Stimulated activated CD4-positive, alpha-beta T cell treated with anti-CD3 and anti-CD28 coated beads, TNF-alpha, amount 100 ng/mL, for 48 hours (primary cell): ENCODE measurements at places on chromosomes 13 and 19.

- no peak for DNase-seq
Observed at GRCh38 chr19:41887711-41888382, 4.9 kb downstream of the ARHGEF1 start.

GRCh38 chr13:99288089-99288488, 19.1 kb downstream of the GPR183 start:
- DNase-seq: peak; percentile 59

DNA sequence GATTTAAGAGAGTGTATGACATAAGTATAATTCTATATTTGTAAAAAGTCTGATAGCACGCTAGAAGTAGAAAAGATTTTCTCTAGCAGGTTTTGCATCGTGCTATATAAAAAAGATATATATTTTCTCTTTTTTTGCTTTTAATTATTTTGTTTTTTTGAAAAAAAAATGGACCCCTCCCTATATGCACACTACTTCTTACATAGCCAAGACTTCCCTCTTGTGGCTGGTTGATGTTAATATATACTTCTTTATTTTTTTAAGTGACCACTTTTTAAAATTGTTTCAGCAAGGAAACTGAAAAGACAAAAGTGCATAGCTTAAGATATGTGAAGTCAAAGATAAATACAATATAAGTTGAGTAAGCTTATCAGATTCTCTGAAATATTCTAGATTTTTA, 1202.8 kb downstream of the DIAPH3 start:
- no peak for DNase-seq

- DNase-seq: no peak
Observed at GRCh38 chr13:20702915-20703779, at the start of gene IL17D. TSS of gene IL17D (plus strand) at chr13:20703699. CDS start at chr13:20704002, 303 bp downstream.

- DNase-seq: no peak
Observed at GRCh38 chr19:8224394-8225145, 15.4 kb downstream of the CERS4 start.

DNA sequence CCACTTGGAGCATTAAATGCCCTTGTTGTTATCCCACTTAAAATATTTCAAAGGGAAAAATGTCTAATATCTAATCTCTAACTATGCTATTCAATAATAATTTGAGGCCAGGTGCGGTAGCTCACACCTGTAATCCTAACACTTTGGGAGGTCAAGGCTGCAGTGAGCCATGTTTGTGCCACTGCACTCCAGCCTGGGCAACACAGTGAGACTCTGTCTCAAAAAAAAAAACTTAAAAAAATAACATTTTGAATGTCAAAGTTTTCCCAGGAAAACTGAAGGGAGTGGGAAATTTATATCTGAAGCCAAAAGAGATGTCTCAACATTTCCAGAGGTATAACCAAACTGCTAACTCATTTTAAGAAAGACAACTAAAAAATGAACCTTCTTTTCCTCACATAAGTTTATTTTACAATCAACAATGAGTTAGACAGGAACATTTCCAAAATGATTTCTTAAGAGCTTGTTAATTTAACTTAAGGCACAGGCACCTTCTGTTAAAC, 47.9 kb downstream of the CAB39L start:
- no peak for DNase-seq

DNA sequence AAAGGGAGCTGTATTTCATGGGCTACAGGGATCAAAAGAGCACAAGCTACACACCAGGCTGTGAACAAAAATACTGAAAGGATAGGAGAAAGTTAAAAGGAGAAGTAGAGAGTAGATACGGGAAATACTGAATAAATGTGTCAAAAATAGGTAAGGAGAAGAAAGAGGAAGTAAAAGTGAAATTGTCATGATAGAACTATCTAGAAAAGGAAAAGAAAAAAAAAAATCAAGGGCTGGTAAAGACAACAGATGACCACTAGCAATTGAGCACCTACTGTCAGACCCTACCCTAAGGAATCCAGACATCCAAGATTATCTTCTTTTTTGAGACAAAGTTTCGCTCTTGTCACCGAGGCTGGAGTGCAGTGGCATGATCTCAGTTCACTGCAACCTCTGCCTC, 4.8 kb downstream of the RUBCNL start:
- DNase-seq: no peak

- no peak for DNase-seq
Observed at GRCh38 chr13:109403012-109403421, 383.4 kb downstream of the IRS2 start.

GRCh38 chr19:900043-900301, 6.7 kb downstream of the RNU6-9 start:
- DNase-seq: no peak

DNA sequence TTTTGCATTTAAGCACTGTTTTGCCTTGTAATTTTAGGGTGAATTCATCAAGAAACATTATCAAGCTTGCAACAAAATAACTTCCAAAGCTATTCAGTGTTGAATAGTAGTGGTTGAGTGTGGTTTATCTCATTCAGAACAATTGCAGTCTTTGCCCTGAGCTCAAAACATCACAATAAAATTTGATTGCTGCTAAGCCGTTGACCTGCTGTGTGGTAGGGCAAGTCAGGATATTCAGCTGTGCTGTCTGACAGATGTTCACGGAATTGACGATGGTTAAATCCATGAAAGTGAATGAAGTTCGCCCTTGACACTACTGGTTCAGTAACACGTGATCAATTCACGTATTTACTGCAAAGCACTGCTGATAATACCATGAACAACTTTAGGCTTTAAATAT, 66.9 kb downstream of the GJA3 start:
- no peak for DNase-seq

- peak; percentile 52 for DNase-seq
Observed at GRCh38 chr19:2636897-2637683, 65.4 kb downstream of the GNG7 start.

DNA sequence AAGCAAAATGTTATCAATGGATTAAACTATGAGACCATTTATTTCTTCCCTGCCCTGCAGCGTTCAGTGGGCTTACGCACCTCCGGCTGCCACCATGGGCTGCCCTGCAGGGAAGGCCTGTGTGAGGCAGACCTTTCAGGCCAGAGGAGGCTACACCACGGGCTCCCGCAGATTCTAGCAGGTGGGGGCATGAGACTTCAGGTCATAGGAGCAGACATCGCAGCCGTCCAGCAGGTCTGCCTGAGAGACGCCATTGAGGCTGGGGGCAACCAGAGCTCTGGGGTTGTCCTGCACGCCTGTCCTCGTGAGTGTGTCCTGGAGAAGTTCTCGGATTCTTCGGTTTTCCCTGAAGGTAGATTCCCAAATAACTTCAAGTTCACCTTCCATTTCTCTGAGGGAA, 9.4 kb upstream of the SLC7A9 start:
- no peak for DNase-seq

- DNase-seq: no peak
Observed at GRCh38 chr13:114116734-114117133, 15.7 kb downstream of the RASA3 start.

DNA sequence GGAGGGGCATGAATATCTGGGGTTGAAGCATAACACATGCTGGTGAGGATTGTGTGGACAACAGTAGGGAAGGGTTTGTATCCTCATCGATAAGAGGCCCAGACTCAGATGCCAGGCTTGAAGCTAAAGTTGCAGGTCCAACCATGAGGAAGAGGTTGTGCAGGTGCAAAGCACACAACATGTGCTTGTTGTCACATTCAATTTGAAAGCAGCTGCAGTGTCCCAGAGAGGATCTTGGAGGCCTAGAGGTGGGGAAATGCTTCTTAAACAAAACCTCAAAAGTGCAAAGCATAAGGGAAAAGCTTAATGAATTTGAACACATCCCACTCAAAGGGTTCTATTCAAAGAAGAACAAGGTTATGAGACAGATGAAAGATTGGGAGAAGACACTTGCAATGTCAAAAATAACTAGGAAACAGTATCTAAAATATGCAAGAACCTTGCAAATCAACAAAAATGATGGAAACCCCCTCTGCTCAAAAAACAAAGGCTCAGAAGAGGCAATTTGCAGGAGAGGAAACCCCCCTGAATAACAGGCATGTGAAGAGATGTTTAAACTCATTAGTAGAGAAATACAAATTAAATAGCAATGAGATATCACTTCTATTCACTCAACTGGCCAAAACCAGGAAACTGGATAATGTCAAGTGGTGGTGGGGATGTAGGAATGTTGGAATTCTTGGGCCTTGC, 187.1 kb downstream of the KATNAL1 start:
- no peak for DNase-seq

DNA sequence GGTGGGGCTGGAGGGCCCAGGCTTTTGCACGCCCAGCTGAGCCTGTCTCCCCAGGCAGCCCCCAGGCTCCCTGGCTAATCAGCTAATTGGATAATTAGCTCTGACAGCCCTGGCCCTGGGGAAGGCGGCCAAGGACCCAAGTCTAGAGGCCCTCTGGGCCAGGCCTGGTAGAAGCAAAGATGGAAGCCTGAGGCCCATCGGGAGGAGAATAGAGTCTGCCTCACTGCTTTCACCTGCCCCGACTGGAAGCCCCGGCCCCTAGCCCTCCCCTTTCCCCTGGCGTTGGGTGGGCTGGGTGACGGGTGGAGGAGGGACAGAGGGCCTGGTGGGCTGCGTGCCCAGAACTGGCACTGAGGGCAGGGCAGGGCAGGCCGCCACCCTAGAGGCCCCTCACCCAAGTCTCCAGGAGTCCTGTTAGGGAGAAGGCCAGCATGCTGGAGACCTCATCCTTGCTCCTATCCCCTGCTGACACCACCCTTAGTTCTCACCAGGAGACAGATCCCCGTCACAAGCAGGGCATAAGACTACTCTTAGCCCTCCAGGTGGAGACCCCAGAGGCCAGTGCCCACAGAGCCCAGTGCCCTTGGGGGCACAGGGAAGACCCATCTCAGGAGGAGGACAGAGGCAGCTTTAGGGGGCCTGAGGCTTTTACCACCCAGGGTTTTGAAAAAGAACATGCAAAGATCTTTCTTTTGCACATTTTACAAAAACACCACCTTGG, 12.0 kb downstream of the LYL1 start:
- DNase-seq: no peak

DNA sequence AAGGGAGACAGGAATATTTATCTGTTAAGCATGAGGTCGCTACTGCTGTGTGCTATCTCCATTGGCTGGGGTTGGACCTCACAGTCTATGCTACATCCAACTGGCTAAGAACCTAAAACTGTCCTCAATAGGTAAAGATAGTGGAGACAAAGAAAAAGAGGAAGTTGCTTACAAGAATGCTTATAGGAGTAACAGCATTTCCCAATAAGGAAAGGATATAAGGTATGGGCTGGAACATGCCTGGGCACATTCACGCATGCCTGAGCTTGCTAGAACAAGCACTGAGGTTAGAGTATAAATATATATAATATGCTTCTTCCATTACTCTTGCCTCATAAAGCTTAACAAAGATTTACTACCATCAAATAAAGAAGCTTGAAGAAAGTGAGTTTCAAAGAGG, 47.9 kb upstream of the CEACAM21 start:
- DNase-seq: no peak

- no peak for DNase-seq
Observed at GRCh38 chr13:111862836-111863815, 203.8 kb upstream of the SOX1 start.

- no peak for DNase-seq
Observed at GRCh38 chr13:103194871-103195270, 128.7 kb upstream of the SLC10A2 start.

DNA sequence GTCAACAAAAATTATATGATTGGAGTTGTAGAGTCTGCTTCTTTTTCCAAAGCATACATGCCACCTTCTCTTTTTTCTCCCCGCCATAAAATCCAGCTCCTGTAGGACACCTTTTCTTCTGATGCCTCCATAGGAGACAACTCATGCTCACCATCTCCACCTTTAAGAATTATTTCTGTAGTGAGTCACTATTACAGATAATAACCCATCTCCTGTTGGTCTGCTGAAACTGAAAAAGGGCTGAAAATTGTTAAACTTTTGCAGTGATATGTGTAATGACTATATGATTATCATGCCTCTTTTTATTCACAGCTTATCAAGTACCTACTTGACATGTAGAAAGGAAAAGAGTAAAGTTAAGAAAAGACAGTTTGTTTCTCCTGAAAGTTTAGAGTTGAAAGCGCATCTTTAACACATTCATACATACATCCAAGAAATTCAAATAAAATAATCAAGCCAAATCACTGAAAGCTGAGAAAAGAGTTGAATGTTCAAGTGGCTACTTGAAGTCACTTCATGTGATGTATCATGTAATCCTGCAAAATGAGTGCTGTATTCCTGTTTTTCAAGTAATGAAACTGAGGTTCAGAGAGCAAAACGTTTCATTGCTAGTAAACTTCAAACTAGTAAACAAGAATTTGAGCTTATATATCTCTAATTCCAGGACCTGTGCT, 35.5 kb upstream of the LPAR6 start:
- no peak for DNase-seq

GRCh38 chr19:18666784-18667183, 16.7 kb upstream of the CRTC1 start:
- no peak for DNase-seq

DNA sequence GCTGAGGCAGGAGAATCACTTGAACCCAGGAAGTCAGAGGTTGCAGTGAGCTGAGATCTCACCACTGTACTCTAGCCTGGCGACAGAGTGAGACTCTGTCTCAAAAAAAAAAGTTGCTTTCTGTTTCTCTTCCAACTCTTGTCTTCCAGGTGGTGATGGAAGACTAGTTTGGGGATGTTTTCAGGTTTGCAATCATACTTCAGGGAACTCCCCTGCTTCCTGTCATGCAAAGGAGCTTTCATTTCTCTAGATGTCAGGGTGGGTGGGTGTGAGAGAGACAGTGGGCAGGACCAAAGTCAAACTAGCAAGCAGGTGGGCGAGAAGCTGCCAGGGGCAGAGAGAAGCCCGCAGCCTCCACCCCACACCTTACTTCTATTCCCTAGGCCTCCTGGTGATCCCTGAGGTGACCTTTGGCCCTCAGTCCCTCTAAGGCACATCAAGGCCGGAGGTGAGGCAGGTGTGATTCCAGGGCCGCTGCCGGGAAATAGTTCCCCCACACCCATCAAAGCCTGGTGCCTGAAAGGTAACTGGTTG, 25.7 kb downstream of the CCNE1 start:
- no peak for DNase-seq

DNA sequence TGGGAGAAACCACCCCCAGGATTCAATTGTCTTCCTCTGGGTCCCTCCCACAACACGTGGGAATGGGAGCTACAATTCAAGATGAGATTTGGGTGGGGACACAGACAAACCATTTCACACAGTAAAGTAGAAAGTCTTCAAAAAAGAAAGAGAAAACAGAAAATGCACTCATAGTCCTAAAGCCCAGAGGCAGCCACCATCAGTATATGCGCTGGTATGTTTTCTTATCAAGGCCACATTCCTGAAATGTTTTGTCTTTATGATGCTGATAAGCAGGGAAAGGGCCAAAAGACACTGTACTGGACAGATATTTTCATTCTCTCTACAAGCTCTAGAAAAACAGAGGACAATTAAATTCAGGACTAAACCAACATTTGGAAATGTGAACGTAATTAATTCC, 375.8 kb upstream of the TSHZ3 start:
- DNase-seq: no peak

DNA sequence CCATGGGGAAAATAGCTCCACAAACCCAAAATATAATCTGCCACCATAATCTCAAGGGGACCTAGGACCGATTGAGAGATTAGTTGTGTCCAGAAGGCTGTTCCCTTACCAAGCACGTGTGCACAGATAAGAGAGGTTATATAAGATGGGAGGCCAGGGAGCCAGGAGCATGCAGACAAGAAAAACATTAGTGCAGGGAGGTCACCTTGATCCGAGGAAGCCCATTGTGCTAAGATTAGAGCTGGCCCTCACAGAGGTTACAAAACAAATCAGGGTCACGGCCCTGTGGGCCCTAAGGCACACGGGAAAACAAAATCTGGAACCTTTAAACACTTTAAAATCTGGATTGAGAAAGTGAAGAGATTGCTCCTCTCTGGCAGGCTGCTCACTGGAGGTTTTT, 37.7 kb downstream of the RGCC start:
- DNase-seq: no peak

- DNase-seq: no peak
Observed at GRCh38 chr19:46173886-46174480, 25.9 kb downstream of the IGFL2 start.

GRCh38 chr13:50923272-50923671, 13.7 kb downstream of the RNASEH2B start:
- no peak for DNase-seq
